ENCODE measurements at places on chromosomes 12 and 14. TPM values are rescaled to one million over a fixed set of nuclear protein-coding genes. Genes with fewer than 3 reads are reported as not detected.

DNA sequence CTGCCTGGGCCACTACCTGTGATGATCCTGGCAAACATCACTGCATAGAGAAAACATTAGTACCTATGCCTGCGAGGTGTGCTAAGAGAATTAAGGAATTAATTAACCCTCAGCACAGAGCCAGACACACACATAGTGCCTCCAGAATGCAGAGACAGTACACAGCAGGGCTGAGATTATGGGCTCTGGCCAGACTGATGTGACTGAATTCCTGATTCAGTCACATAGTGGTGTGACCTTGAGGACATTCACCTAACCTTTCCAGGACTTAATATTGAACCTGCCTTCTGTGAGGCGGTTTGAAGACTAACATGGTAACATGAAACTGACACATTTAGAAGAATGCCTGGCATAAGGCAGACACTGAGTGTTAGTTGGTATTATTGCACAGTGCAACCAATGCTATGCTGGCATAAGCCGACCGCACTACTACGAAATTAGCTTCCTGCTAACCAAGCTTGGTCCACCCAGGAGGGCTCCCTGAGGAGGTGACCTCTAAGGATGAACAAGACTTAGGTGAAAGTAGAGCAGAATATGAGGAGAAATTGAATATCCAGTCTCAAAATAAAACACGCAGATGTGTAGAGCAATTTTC, 32.0 kb upstream of the SELPLG start:
- DNase-seq = no peak
- 0 out of 2 replicates have a peak, but pooled peaks cover 10% of the 10 kb centered on the region for H3K36me3 ChIP-seq
- H3K27me3 ChIP-seq = no peaks in the 10 kb centered on the region
- peak overlapping the region; percentile 80 for H3K27ac ChIP-seq
- H3K4me1 ChIP-seq = peaks cover 65% of the 10 kb centered on the region

DNA sequence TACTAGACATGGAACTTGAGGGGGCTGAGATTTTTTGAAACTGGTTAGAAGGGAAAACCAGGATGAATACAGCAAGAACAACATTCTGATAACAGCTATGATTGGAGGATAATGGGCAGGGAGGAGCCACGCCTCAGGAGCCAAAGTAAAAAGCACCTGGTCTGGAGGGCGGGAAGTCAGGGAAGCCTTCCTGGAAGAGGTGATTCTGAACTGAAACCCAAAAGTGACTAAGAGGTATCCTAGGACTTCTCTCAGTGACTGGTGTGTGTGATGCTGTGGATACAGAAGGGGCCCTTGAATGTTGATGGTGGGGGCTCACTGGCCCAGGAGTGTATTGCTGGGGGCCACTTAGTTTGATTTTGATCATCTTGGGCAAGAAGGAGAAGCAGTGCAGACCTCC, 18.8 kb upstream of the GPR68 start:
- no peaks in the 10 kb centered on the region for H3K27me3 ChIP-seq
- no peak for DNase-seq
- H3K36me3 ChIP-seq = no peaks in the 10 kb centered on the region
- 0 out of 2 replicates have a peak, but pooled peaks cover 5% of the 10 kb centered on the region for H3K4me1 ChIP-seq

DNA sequence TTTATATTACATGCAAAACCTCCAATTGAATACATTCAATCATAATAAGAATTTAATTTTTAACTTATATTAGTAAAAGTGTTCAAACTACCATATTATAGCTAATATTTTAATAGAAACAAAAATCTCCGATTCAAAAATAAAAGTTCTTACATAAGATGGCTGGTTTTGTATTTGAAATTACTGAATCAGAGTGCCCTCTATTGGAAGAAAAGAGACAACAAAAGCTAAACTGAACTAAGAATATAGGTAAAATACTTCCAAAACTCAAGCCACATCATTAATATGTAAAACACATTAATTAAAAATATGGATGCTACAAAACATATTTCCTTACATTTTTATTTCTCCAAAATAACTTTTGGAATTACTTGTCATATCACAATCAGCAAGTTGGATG, 120.3 kb downstream of the GARIN6 start:
- H3K27me3 ChIP-seq = no peaks in the 10 kb centered on the region
- H3K27ac ChIP-seq = no peak overlapping the region
- H3K4me3 ChIP-seq = peak overlapping the region; percentile 35

- H3K4me3 ChIP-seq = no peak overlapping the region
- H3K4me1 ChIP-seq = no peaks in the 10 kb centered on the region
- H3K27ac ChIP-seq = no peak overlapping the region
- no peaks in the 10 kb centered on the region for H3K27me3 ChIP-seq
- no peaks in the 10 kb centered on the region for H3K36me3 ChIP-seq
Measured at GRCh38 chr12:71230542-71230941, 72.7 kb upstream of the TSPAN8 start.

DNA sequence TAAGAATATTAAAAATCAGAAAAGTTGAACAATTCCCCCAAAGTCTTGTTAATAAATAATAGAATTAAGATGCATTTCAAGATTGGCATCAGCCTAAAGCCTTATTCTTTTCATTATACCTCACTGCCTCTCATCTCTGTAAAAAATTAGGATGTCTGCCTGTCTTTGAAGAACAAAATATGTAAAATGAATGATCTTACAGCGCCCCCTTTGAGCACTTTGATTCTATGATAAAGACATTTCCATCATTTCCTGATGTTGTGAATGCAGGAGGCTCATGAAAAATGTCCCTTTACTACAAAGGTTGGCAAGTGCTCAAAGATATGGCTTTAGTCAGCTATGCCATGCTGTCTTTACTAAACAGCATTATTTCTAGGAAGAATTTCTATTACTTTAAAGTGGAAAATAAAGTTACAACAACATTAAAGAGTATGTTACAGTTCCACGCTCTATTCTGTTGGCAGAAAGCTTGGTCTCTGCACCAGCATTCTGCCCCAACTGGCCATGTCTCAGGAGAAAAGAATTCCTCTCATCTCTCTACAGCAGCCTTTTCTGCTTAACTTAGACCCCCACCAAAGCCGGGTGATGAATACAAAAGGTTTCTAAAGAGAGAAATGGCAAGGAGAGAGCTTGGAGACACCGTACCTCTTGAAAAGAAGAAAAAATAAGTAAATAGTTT, 95.1 kb downstream of the LLPH start:
- H3K4me3 ChIP-seq = no peak overlapping the region
- DNase-seq = peak; percentile 72
- no peaks in the 10 kb centered on the region for H3K27me3 ChIP-seq
- peaks cover 22% of the 10 kb centered on the region for H3K4me1 ChIP-seq
- peak overlapping the region; percentile 35 for H3K27ac ChIP-seq

DNA sequence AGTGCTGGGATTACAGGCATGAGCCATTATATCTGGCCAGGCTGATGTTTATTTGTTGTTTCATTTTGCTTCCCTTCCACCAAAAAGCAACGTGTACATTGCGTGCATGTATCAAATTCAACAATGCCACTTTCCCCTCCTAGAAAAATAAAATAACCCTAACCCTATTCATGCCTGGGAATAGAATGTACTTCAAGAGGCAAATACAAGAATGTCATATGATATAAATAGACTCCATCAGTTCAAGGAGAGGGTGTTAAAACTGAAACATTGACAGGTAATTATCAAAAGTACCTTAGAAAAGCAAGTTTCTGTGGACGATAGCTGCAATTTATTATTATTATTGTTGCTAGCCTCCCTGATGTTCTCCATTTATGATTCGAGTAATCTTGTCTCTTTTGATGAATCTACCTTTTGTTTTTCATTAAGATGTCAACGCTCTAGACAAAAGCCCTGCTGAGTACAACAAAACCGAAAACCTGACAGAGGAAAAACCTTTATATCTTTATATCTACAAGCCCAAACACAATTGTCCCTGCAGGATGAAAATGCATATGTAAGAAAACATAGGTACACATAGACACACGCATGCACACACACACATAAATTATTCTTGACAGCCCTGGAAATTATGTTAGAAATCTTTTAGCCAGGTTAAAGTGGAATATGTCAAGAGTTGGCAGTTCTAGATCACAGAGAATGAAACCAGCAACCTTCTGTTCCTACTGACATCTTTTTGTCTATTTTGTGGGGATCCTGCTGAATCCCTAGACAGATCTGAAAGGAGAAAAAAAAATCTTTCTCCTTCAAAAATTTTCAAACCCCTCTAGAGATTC, 98.9 kb downstream of the BTG1 start:
- no peak overlapping the region for H3K27ac ChIP-seq
- no peak for DNase-seq

DNA sequence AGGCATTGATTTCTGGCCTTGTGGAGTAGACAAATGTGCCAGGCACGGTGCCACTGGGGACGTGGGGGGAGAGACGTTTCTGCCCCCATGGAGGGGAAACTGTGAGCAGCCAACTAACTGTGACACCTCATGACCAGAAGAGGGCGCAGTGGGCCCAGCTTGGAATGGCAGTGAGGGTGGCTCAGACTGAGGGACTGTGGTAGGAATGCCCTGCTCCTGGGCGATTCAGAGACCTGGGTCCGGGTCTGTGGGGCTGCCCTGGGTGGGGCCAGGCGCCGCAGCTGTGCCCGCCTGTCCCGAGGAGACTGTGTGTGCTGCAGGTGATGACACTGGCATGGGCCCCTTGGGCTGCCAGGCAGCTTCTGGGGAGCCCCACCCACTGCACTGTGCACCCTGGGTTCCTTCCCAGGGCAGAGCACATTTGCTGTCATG, 60.6 kb downstream of the SLC25A47 start:
- H3K27me3 ChIP-seq = no peaks in the 10 kb centered on the region
- H3K27ac ChIP-seq = no peak overlapping the region
- no peak overlapping the region for H3K4me3 ChIP-seq
- DNase-seq = peak; percentile 78
- H3K36me3 ChIP-seq = no peaks in the 10 kb centered on the region

GRCh38 chr12:95633049-95633731, 81.9 kb upstream of the USP44 start:
- H3K27me3 ChIP-seq = no peaks in the 10 kb centered on the region
- H3K4me1 ChIP-seq = peaks cover 21% of the 10 kb centered on the region
- H3K36me3 ChIP-seq = no peaks in the 10 kb centered on the region
- DNase-seq = peak; percentile 96

DNA sequence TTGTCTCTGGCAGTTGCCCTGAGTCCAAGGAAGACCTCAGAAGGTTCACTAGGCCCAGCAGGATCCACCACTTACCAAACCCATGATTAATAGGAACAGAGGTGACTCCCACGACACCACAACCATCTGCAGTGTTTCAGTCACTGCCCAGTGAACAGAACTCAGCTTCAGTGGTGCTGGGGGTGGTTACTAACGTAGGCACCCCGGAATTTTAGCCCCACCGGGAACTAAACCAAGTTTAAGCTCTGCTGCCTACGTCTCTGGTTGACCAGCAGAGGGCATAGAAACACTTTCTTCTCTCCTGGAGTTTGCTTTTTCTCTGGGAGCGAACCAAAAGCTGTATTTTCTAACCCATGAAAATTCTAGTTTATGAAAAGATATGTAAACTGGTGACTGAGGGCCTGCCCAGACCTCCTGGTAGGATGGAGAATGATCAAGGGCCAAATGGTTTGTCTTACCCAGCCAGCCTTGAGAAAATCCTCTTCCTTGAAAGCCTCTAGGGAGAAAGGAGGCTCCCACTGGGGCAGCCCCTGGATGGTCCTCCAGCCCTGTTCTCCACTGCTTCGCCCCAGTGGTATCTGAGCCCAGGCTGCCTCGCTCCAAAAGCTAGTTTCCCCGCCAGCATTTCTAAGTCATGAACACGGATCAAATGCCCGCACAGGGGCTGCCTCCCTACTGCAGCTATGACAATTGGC, 379.8 kb downstream of the DPF3 start:
- no peaks in the 10 kb centered on the region for H3K36me3 ChIP-seq
- peaks cover 14% of the 10 kb centered on the region for H3K4me1 ChIP-seq
- no peak overlapping the region for H3K27ac ChIP-seq

- no peaks in the 10 kb centered on the region for H3K4me1 ChIP-seq
- H3K36me3 ChIP-seq = no peaks in the 10 kb centered on the region
- H3K27ac ChIP-seq = no peak overlapping the region
- H3K27me3 ChIP-seq = peaks cover 18% of the 10 kb centered on the region
- no peak overlapping the region for H3K4me3 ChIP-seq
- DNase-seq = no peak
Measured at GRCh38 chr14:99186956-99187690, 84.9 kb downstream of the BCL11B start.

DNA sequence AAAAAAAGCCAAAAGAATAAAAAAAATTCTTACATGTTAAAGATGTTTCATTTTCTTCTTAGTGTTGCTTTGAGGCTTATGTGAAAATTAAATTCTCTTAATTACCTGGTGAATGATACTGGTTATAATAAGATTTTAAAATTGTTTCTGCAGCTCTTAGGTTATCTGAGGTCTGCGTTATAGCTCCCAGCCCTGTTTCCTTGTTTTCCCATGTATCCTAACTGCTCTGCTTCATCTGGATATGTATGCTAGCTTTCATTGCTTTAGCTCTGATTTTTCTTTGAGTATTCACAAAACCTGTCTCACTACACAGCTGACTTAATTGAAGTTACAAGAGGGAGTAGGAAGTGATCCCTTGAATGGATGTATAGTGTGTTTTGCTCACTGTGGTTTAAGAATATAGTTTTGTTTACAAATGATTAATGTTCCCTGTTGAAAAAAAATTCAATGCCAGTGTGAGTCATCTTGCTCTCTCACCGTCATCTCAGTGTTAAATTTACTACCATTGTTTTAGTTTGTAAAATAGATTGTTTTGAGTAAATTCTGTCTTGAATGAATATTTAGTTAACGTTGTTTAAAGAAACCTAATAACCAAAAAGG, 26.8 kb downstream of the CPSF6 start:
- peaks cover 75% of the 10 kb centered on the region for H3K36me3 ChIP-seq
- no peaks in the 10 kb centered on the region for H3K27me3 ChIP-seq
- no peak overlapping the region for H3K4me3 ChIP-seq
- DNase-seq = peak; percentile 62
- H3K4me1 ChIP-seq = peaks cover 11% of the 10 kb centered on the region

DNA sequence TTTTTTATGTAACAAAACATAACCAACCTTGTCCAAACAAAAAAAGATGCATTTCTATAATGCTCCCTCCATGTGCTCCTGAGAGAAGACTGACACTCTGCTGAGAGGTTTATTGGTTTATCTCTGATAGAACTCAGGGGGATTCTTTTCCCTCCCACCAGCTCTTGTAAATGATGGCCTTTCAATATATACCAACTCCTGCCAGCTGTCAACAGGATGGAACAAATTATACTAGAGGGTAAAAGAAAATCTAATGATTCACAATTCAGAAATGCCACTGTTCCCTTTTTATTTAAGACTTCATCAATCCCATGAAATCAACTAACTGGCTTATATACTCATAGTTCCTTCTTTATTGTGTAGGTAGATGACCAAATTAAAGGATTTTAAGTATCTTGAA, 25.4 kb downstream of the PSMC1 start:
- H3K4me1 ChIP-seq = peaks cover 17% of the 10 kb centered on the region
- 0 out of 2 replicates have a peak, but pooled peaks cover 8% of the 10 kb centered on the region for H3K36me3 ChIP-seq
- H3K27me3 ChIP-seq = no peaks in the 10 kb centered on the region
- peak overlapping the region; percentile 79 for H3K27ac ChIP-seq
- DNase-seq = peak; percentile 43

The SP7 gene
- polyA plus RNA-seq = not detected

The RAB5B gene
- polyA plus RNA-seq = 65.8 TPM

The RPGRIP1 gene
- polyA plus RNA-seq = not detected

The MUCL1 gene
- polyA plus RNA-seq = not detected

The CLEC2B gene
- 12.2 TPM for polyA plus RNA-seq

The LRRC9 gene
- not detected for polyA plus RNA-seq

The GNPTAB gene
- 20.6 TPM for polyA plus RNA-seq

The SLC25A47 gene
- not detected for polyA plus RNA-seq

The KRT72 gene
- not detected for polyA plus RNA-seq
